Endothelial cell (in vitro differentiated cells): ENCODE measurements at places on chromosomes 16 and 17.

- no peaks in the 10 kb centered on the region for H3K4me1 ChIP-seq
- no peak overlapping the region for H3K27ac ChIP-seq
- no peaks in the 10 kb centered on the region for H3K36me3 ChIP-seq
- H3K27me3 ChIP-seq, result peaks cover 2% of the 10 kb centered on the region
- no peak overlapping the region for H3K4me3 ChIP-seq
Measured at GRCh38 chr16:86107215-86107825, 208.4 kb downstream of the IRF8 start.

DNA sequence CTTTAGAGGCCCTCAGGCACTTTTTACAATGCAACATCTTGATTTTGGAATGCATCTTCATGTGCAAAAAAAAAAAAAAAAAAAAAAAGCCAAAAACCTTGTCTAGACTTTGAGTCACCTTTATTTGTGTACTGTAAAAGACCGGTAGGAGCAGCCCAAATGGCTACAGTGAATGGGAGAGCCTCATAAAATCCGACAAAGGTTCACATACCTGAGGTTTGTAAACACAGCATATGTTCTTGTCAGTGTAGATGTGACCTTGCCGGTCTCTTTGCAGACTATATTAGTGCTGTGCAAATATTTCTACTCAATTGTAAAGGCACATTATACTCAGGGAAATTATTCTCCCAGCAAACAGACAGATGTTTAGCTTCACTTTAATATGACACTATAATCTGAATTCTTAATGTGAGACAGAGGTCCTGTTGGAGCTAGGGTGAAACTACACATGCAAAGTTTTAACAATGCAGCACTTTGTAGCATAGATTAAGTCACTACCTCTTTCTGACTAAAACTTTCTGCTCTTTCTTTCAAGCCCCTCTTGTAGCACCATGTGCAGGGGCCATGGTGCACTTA lies 211.3 kb downstream of the CA10 start:
- no peak overlapping the region for H3K4me3 ChIP-seq
- DNase-seq, result no peak
- peaks cover 3% of the 10 kb centered on the region for H3K27me3 ChIP-seq
- H3K27ac ChIP-seq, result no peak overlapping the region

GRCh38 chr16:12096157-12096777 lies 119.7 kb downstream of the SNX29 start:
- H3K27ac ChIP-seq, result peak overlapping the region; percentile 37
- no peak overlapping the region for H3K4me3 ChIP-seq
- H3K4me1 ChIP-seq, result peaks cover 77% of the 10 kb centered on the region
- peaks cover 3% of the 10 kb centered on the region for H3K36me3 ChIP-seq
- H3K27me3 ChIP-seq, result peaks cover 4% of the 10 kb centered on the region

GRCh38 chr17:77916264-77916663 lies 42.2 kb upstream of the TNRC6C start:
- H3K27ac ChIP-seq, result no peak overlapping the region
- no peak overlapping the region for H3K4me3 ChIP-seq
- no peaks in the 10 kb centered on the region for H3K36me3 ChIP-seq
- peaks cover 3% of the 10 kb centered on the region for H3K27me3 ChIP-seq
- DNase-seq, result no peak

DNA sequence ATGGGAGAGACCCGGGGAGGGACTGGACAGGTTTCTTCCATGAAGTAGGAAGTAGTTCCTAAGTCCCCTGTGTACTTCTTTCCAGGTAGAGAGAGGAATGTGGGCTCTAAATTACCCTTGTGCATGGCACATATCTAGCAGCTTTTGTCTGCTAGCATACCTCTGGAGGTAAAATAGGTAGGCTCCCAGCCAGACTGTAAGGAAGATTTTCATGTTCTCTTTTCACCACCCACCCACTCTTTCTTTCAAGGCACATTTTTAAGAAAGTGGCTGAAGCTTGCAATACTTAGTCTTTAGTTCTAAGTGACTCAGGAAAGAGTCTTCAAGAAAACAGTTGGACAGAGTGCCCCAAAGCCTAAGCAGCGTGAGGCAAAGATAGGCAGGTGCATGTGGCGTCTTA lies 9.2 kb downstream of the MINK1 start:
- H3K27me3 ChIP-seq, result peaks cover 4% of the 10 kb centered on the region
- H3K4me3 ChIP-seq, result no peak overlapping the region
- H3K36me3 ChIP-seq, result peaks cover 6% of the 10 kb centered on the region
- no peak overlapping the region for H3K27ac ChIP-seq
- H3K4me1 ChIP-seq, result peaks cover 28% of the 10 kb centered on the region
- DNase-seq, result no peak

DNA sequence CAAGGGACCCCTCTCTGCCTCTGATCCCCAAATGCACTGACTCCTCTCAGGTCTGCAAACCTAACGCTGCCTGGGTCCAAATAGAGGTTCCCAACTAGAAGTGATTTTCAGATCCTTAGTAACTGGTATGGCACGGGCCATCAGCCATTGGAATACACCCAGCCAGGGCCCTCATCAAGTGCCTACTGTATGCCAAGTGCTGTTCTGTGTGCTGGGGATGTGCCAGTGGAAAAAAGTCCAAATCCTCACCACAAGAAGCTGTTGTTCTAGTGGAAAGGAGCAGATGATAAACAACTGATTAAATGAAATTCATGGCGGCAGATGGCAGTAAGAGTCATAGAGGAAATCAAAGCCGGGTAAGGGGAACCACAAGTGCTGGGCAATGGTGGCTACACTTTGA lies 57.2 kb upstream of the MED9 start:
- H3K4me3 ChIP-seq, result no peak overlapping the region
- peaks cover 18% of the 10 kb centered on the region for H3K36me3 ChIP-seq
- H3K27me3 ChIP-seq, result peaks cover 10% of the 10 kb centered on the region
- no peak for DNase-seq
- no peak overlapping the region for H3K27ac ChIP-seq

GRCh38 chr16:4570688-4571321 lies 14.7 kb downstream of the C16orf96 start:
- no peak overlapping the region for H3K4me3 ChIP-seq
- H3K36me3 ChIP-seq, result no peaks in the 10 kb centered on the region
- no peak for DNase-seq
- H3K27me3 ChIP-seq, result peaks cover 2% of the 10 kb centered on the region

GRCh38 chr16:383326-384051 lies 1.7 kb upstream of the PGAP6 start:
- H3K4me3 ChIP-seq, result peak overlapping the region; percentile 86
- H3K27me3 ChIP-seq, result peaks cover 14% of the 10 kb centered on the region
- peak overlapping the region; percentile 95 for H3K27ac ChIP-seq
- H3K4me1 ChIP-seq, result peaks cover 24% of the 10 kb centered on the region
- H3K36me3 ChIP-seq, result no peaks in the 10 kb centered on the region

- no peak overlapping the region for H3K4me3 ChIP-seq
- no peaks in the 10 kb centered on the region for H3K36me3 ChIP-seq
- no peaks in the 10 kb centered on the region for H3K4me1 ChIP-seq
- H3K27me3 ChIP-seq, result peaks cover 3% of the 10 kb centered on the region
- H3K27ac ChIP-seq, result no peak overlapping the region
- DNase-seq, result no peak
Measured at GRCh38 chr17:28956861-28957260, 5.5 kb upstream of the PHF12 start.

DNA sequence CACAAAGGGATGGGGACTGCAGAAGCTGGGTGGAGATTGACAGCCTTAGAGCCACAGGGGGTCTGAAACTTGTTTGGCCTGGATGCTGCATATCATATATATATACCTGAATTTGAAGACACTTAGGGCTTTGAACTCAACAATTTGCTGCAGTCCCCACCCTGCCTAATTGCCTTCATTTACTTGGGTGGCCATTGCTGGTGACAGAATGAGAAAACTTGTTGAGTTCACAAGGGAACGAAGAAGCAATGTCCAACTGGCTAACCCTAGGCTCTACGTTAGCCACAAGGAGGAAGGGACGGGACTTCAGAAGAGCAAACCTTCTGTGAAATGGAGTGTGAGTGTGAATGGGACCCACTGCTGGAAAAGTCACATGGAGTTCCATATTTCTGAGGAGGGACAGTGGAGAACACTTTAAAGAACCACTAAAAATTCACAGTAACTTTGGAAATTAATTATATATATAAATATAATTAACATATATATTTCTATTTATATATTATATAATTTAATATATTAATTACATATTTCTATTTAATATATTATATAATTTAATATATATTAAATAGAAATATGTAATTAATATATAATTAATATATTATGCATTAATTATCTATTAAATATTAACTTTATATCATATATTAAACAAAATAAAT lies 215.3 kb upstream of the SOX9 start:
- no peaks in the 10 kb centered on the region for H3K4me1 ChIP-seq
- no peaks in the 10 kb centered on the region for H3K36me3 ChIP-seq
- DNase-seq, result no peak
- no peak overlapping the region for H3K27ac ChIP-seq

- H3K36me3 ChIP-seq, result no peaks in the 10 kb centered on the region
- no peak for DNase-seq
- no peaks in the 10 kb centered on the region for H3K27me3 ChIP-seq
- H3K27ac ChIP-seq, result no peak overlapping the region
- no peak overlapping the region for H3K4me3 ChIP-seq
Measured at GRCh38 chr17:66738301-66738700, 96.6 kb upstream of the CACNG5 start.
